ENCODE measurements at places on chromosomes 11 and 22. TPM values are rescaled to one million over a fixed set of nuclear protein-coding genes. Genes with fewer than 3 reads are reported as not detected.

Gene BTBD18
- total RNA-seq, result not detected

Gene ST14
- total RNA-seq, result not detected

Gene MOV10L1
- not detected for total RNA-seq

Gene SEC14L6
- total RNA-seq, result not detected
